ENCODE measurements at places on chromosomes 4 and X.

- DNase-seq = no peak
Observed at GRCh38 chr4:70718811-70719604, 2.8 kb upstream of the RUFY3 start.

GRCh38 chr4:123477711-123478209 lies 81.2 kb downstream of the SPRY1 start:
- no peak for DNase-seq

DNA sequence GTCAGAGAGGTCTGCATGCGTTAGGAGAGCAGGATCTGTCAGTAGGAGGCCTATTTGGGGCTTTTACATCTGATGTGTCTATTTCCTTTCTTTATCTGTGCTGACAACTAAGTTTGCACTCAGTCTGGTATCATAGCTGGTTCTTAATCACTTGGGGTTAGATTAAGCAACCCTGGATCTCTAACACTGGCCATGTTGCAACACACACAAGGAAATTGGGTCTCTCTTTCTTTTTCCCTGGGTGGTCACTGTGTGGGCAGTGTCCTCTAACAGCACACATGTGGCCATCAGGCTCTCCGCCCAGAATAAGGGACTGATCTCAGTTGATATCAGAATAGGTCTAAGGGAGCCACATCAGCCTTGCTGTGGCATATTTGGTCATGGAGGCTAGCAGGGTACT lies 38.9 kb downstream of the IGFBP7 start:
- no peak for DNase-seq

GRCh38 chr4:133150486-133151340 lies 1.6 kb downstream of the PCDH10 start:
- no peak for DNase-seq

GRCh38 chr4:7160951-7161440 lies 31.3 kb upstream of the SORCS2 start:
- DNase-seq = no peak

- DNase-seq = peak; percentile 30
Observed at GRCh38 chr4:498328-498904, 540 bp downstream of the ZNF721 start.

DNA sequence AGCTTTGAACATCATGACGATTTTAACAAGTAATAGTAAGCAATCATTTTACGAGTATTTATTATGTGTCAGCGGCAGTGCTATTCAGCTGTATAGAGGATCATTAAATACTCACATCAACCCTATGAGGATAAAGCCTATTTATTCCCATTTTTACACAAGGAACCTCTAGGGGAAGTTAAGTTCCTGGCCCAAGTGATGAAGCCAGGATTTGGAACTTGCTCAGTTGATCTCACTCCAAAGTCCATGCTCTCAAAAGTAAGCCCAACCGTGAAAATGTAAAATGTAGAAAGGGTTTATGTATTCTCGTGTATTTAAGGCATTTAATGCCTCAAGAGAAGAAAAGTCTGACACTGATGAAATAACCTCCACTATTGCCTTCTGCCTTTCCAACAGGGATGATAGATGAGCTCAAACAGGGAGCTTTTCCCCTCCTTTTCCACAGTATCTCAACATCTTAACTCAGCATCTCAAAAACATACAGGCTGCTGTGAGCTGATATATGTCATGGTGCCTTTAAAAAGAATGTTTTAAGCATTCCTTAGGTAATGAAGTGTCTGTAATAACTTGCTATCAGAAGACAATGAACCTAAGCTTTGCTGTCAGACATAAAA lies 35.0 kb upstream of the PLA2G12A start:
- no peak for DNase-seq

DNA sequence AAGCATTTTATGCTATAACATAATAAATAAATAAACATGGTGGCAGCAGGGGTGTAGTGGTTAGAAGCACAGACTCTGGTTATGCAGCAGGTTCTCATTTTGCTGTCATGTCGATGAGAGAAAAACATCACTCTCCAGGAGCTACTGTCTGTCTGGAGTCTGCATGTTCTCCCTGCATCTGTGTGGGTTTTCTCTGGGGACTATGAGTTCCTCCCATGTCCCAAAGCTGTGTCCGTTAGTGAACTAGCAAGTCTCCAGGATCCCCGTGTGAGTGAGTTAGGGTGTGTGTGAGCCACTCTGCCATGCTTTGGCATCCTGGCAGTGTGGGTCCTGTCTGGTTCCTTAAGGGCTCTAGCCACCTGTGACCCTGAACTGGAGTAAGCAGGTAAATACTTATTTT lies 585.6 kb upstream of the AGA start:
- DNase-seq = no peak

- no peak for DNase-seq
Observed at GRCh38 chr4:72094059-72094797, 62.4 kb downstream of the NPFFR2 start.

GRCh38 chrX:30304866-30305265 lies 4.3 kb downstream of the NR0B1 start:
- no peak for DNase-seq

- DNase-seq = no peak
Observed at GRCh38 chrX:124829930-124830329, 483.6 kb downstream of the SH2D1A start.
